Spinal cord (tissue), 10 donors: ENCODE measurements at places on chromosomes 13 and 19.

- no peak for DNase-seq
Observed at GRCh38 chr19:13934785-13935109, 3.5 kb downstream of the PODNL1 start.

- DNase-seq, result peak; percentile 49
Observed at GRCh38 chr13:96090240-96091101, 564 bp downstream of the HS6ST3 start.

DNA sequence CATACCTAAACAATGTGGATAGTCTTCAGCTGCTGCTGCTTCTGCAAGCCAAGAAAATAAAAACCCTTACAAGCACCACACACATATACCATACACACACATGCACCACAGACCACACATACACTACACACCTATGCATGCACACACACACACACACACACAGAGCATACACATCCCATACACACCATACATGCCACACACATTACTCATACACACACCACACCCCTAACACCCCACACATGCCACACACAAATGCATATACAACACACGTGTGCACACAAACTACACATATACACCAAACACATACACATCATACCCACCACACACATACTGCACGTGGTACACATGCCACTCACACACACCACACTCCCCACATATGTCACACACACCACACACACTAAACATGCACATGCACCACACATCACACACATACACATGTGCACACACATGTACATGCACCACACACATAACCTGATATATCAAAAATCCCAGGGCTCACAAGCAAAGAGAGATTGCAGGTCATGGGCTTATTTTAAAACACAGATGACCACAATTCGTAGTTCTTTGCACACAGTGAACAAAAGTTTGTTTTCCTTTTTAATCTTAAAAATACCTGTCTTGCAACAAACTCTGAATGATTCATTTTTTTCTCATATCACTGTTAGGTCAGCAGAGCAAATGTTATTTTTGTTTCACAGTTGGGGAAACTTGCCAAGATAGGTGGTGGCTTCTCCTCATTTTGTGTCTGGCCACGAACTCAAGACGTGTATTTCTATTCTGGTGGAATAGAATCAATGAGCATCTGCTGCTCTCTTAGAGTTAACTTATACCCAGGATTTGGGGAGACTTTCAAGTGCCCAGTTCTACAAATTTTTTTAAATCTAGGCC lies 456.6 kb downstream of the FGF9 start:
- DNase-seq, result no peak

GRCh38 chr19:43618921-43619261 lies 538 bp downstream of the ZNF428 start:
- DNase-seq, result peak; percentile 88

DNA sequence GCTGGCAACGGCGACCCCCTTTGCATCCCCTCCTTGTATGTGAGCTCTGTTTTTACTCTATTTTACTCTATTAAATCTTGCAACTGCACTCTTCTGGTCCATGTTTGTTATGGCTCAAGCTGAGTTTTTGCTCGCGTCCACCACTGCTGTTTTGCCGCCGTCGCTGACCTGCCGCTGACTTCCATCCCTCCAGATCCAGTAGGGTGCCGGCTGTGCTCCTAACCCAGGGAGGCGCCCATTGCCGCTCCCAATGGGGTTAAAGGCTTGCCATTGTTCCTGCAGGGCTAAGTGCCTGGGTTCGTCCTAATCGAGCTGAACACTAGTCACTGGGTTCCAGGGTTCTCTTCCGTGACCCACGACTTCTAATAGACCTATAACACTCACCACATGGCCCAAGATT lies 2704.4 kb downstream of the PCDH9 start:
- DNase-seq, result no peak

DNA sequence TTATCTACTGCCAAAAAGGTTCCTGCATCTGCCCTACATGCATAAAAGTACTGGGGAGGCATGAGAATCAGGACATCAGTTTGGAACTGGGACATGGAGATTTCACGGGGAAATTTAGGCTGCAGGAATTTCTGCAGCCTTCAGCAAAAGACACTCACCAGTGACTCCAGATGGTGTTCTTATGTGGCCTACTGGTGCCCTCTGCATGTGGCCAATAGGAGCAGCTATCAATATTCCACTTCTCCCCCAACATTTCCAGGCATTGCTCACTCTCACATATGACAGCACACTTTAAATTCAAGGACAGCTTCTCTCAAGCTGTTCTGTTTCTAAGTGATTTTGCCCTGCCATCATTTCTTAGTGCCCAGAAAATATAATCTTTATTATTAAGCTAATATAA lies 570.5 kb upstream of the ARGLU1 start:
- DNase-seq, result peak; percentile 35

- DNase-seq, result peak; percentile 97
Observed at GRCh38 chr13:97433727-97434396, at the start of gene RAP2A. Gene RAP2A, plus strand, starts transcription at chr13:97434169. Its CDS starts 302 bp downstream, at chr13:97434471.

- DNase-seq, result peak; percentile 17
Observed at GRCh38 chr13:107271227-107271626, 703.3 kb upstream of the ARGLU1 start.

- DNase-seq, result no peak
Observed at GRCh38 chr19:55390461-55390880, 4.7 kb downstream of the RPL28 start.

DNA sequence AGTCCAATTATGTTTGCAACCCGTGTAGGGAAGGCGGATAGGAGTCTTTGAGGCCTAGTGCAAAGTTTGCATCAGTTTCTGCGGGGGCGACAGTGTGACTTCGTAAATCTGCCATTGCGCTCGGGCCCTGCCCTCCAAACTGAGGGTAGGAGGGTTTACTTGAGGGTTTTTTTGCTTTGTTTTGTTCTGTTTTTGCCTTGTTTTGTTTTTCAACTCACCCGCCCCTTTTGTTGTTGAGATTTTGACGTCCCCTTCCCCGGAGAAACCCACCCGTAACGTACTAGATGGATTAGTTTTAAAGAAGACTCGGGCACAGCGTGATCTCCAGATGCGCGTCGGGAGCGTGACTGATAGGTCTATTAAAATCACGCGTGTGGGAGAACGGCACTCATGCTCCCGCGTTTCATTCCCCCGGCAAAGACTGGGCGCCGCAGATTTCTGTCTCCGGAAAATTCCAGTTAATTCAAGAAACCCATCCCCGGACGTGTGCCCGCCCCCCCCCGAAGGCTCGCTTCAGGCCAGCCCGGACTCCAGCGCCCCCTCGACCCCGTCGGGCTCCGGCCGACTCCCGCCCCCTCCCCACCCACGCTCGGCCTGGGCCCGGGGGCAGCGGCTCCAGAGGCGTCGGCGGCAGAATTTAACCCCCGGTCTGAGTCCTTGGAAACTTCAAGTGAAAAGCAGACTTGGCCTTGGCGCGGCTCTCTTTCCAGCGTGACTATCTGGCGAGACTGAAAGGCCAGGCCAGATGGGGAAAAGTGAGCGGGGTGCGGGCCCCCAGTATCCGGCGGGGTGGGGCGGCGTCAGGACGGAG lies 5.0 kb downstream of the SOX1 start:
- no peak for DNase-seq

DNA sequence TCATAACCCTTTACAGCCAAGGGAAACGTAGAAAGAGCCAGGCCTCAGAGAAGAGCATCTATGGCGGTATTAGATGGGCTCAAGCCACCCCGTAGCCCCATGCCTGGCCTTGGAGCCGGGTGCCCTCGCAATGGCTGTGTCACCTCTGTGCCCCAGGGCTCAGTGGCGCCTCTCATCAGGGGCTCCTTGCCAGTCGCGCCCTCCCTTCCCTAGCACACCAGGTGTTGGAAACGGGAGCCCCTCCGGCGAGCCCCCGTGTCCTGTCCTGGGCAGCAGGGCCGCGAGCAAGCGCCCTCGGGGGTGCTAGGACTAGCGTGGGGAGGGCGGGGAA lies 453 bp downstream of the ZNF256 start:
- no peak for DNase-seq
